NCI-H1417 treated with DMSO at 0.1 percent for 48 hours (cell line): ENCODE measurements at places on chromosomes 11 and 22.

- no peak for DNase-seq
These were observed 10.1 kb downstream of the SIDT2 start for GRCh38 chr11:117188620-117189081.

- no peak for DNase-seq
These were observed 25.9 kb downstream of the LARGE2 start for GRCh38 chr11:45948356-45948755.

- peak; percentile 16 for DNase-seq
These were observed 876 bp upstream of the UBE2L6 start for GRCh38 chr11:57568330-57568766.

- no peak for DNase-seq
These were observed 281.0 kb upstream of the C11orf87 start for GRCh38 chr11:109140857-109141515.

GRCh38 chr11:12800032-12800671, 125.9 kb downstream of the TEAD1 start:
- DNase-seq, result no peak

DNA sequence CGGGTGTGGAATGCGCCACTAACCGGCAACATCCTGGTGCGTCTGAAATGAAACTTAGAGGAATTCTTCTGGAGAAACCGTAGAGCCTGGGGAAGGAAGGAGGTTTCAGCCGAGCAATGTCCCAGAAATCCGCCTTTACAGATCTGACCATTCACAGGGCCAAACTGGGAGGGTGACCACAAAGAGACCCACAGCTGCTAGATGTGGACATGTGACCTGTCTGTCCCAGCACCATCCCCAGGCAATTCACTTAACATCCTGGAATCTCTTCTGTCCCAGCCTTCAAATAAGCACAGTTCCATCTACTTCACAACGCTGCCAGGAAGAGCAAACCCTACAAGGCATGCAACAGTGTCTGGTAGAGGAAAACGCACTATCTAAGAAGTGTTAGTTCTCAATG, 9.8 kb downstream of the MCAT start:
- DNase-seq, result no peak

GRCh38 chr11:440065-441042, 1.5 kb downstream of the ANO9 start:
- no peak for DNase-seq

GRCh38 chr22:38312261-38312800, 4.9 kb downstream of the CSNK1E start:
- no peak for DNase-seq

- no peak for DNase-seq
These were observed 679 bp downstream of the SPCS2 start for GRCh38 chr11:74949753-74950137.

DNA sequence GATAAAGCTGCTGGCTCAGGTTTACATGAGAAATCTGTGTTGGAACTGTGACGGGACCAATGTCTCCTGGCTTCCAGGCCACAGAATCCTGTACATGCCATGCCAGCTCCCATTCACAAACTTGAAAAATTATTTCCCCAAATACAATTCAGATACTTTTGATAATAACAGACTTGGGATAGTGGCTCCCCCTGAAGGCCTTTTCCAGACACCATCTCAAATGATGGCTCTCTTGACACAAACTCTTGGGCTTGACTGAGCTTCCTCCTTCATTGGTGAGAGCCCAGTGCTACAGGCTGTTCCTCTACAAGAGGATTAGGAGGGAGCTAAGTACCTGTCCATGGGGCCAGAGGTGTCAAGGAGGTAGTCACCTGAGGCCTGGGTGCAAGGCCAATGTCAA, 104.7 kb upstream of the PAX6 start:
- DNase-seq, result no peak

- DNase-seq, result no peak
These were observed 56.1 kb downstream of the PRMT3 start for GRCh38 chr11:20443596-20443995.

DNA sequence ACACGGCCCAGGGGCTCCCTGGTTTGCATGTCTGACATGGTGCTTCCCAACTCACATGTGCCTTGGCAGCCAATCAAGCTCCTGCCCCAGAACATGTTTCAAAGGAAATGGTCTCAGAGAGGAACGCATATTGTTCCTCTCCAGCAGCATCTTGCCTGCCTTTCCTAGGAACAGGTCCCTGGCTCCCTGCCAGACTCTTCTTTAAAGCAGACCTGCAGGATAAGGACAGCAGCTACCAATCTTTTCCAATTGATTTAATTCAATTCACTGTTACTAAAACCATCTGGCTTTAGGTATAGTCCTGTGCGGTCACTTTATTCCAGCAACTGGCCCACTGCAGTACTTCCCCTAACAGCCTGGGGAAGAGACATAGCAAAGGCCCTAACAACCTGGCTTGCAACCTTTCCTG, 79.9 kb downstream of the AMBRA1 start:
- DNase-seq, result peak; percentile 19

DNA sequence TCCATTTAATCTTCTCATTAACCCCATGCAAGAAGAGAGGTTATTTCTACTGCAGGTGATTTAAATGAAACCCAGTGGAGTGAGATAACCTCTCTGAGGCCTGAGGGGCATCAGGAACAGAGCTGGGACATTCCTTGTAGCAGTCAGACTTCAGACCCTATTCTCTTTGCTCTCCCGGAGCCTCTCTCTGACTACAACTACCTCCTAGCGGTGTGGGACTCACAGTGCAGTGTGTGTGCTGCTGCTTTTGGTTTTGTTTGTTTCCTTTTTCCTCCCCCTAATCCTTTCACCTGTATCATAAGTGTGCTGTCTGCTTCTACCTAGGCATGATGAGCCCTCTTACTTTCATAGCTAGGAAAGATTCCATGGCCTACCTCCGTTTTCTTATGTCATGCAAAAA, 769.6 kb downstream of the NTM start:
- DNase-seq, result no peak

GRCh38 chr11:47375020-47375419, 3.3 kb downstream of the SPI1 start:
- no peak for DNase-seq

DNA sequence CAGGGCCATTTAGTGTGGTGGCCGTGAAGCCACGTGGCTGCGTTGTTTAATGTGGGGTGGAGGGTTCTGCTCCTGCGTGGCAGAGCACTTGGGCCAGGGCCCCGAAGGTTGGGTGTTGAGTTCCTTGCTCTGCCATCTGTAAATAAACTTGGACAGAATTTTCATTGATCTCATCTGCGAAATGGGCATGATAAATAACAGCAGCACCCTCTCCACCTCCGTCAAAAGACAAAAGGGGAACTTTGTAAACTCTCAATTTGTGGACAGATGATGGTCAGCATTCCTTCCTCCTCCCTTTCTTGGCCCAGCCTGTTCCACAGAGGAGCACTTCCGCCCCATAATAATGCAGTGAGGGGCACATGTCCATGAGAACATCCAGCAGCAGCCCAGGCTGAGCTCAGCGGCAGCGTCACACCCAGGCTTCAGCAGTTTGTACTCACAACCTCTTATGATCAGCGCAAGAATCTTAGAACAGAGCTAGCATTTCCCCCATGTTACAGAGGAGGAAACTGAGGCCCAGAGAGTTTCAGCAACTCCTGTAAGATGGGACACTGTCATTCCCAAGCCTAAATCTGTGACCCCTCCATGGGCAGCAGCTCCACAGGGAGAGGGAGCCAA, 874.5 kb downstream of the BRD1 start:
- no peak for DNase-seq

- no peak for DNase-seq
These were observed 4.9 kb downstream of the GP1BB start for GRCh38 chr22:19728271-19728670.

GRCh38 chr11:59556115-59556916, 45.0 kb downstream of the OR4D9 start:
- no peak for DNase-seq

GRCh38 chr11:113796663-113797259, 17.2 kb downstream of the CLDN25 start:
- no peak for DNase-seq

- DNase-seq, result no peak
These were observed 10.3 kb downstream of the NEAT1 start for GRCh38 chr11:65432686-65433582.

DNA sequence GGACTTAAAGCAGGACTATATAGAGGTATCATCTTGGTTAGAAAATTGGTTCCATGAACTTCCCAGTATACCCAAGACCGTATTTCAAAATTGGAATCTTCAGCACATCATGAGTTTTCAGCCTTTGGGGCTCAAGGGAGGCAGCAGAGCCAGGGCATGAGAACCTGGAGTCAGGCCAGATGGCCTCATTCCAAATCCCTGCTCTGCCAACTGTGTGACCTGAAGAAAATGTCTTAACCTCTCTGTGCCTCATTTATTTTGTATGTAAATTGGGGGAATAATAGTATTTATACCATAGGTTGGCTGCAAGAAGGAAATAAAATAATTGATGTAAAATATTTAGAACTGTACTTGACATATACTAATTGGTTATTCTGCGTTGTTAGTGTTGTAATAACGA, 987.6 kb downstream of the TBC1D22A start:
- DNase-seq, result no peak

- DNase-seq, result no peak
These were observed 199.7 kb downstream of the C11orf91 start for GRCh38 chr11:33500861-33501479.

- DNase-seq, result no peak
These were observed 87.6 kb downstream of the UVRAG start for GRCh38 chr11:75902631-75903030.

GRCh38 chr11:115049796-115050195, 371.5 kb downstream of the NXPE2 start:
- DNase-seq, result no peak

GRCh38 chr11:47995360-47995769, 15.0 kb downstream of the PTPRJ start:
- no peak for DNase-seq

DNA sequence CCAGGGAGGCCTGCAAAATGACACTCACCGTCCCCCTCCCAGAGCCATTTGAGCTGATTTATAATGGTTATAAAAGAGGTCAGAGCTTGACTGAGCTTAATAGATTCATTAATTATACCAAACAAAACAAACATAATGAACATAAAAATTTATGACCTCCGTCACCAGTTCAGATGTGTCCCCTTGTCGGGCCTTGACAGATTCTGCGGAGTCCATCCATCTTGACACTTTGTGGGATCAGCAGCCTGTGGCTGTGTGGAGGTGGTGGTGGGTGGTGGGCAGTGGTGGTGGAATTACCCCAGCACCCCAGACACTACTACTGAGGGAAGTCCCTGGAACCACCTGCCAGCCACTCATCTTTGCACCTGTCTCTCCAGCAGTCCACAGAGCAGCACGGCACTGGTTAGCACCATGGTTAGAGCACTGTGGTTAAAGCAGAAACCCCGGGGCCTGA, 83.5 kb downstream of the DSCAML1 start:
- DNase-seq, result peak; percentile 41

GRCh38 chr11:6273188-6273587, 13.6 kb downstream of the CCKBR start:
- no peak for DNase-seq

- DNase-seq, result no peak
These were observed 78.6 kb upstream of the B3GNT6 start for GRCh38 chr11:76955459-76956114.

DNA sequence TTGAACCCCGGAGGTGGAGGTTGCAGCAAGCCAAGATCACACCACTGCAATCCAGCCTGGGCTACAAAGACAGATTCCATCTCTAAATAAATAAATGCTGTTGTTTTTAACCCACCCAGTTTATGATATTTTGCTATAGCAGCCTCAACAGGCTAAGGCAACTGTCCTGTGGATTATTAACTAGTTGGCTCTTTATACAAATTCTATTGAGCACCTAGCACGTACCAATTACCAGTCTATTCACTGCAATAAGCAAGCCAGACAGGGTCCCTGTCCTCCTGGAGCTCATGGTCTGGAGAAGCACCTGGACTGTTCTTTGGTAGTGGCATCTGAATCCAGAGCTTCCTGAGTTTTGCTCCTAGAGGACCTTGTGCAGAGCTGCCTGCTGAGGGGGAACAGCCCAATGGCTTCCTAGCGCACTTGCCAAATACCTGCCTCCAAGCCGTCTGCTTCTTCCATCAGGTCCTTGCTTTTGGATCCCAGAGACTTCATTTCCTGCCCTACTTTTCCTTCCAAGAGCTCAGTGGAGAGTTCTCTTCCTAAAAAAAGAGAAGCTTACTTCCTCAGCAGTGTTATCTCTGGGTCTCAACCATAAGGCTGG, 49.9 kb upstream of the MICAL2 start:
- DNase-seq, result no peak

- DNase-seq, result no peak
These were observed 312.9 kb downstream of the MN1 start for GRCh38 chr22:27488456-27489177.

- DNase-seq, result no peak
These were observed 33.8 kb downstream of the EHF start for GRCh38 chr11:34654483-34655334.

DNA sequence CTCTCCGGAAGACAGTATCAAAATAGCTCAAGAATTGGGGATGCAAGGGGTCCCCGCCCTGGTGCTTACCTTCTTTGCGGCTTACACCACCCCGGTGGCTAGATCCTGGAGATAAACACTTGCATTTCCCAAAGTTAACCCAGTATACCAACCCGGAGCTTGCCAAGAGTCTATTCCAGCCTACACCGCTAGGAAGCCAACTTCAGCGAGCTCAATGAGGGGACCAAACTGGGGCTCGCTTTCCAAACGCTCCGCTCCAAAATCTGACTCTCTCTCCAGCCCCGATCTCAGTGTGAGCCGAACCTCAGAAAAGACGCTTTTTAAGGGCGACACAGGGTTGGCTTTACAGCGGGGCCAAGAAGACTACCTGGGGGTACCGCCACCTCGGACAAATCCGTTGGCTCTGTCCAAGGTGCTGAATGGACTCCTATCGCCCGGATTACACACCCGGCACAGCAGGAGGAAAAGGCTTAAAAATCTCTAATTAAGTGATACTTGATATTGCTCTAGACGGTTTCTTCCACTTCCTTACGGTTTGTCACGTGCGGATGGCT, 20.1 kb upstream of the BDNF start:
- DNase-seq, result no peak

DNA sequence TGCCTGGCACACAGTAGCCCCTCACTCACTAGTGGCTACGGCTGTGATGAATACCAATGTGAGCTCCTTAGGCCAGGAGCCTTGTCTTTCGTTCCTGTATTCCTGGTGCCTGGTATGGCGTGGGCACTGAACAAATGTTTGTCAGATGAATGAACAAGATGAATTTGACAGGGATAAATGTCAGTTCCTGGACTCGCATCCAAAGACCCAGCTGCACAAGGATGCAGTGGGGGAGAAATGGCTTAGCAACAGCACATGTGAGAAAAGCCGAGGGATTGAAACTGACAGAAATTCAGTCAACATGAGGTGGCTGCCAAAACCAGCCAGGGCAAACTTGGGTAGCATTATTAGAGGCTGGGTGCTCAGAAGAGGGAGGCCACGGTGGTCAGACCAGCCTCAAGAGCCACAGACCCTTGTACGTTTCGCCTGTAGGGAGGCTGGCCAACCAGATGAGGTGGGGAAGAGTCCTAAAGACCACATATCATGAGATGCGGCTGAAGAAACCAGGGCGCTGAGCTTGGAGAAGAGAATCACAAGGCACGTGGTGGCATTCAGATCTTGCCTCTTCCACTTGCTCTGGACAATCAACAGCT, 7.7 kb upstream of the SLC22A8 start:
- DNase-seq, result no peak

- DNase-seq, result no peak
These were observed 458.3 kb downstream of the METTL15 start for GRCh38 chr11:28566339-28567089.
